ENCODE measurements at places on chromosomes 3 and 15.

- no peak for DNase-seq
These were observed 88.9 kb upstream of the OSBPL11 start for GRCh38 chr3:125684199-125684598.

GRCh38 chr15:67670647-67671305, 128.3 kb downstream of the MAP2K5 start:
- DNase-seq, result no peak

- no peak for DNase-seq
These were observed 265.5 kb downstream of the NR2F2 start for GRCh38 chr15:96595951-96596350.

DNA sequence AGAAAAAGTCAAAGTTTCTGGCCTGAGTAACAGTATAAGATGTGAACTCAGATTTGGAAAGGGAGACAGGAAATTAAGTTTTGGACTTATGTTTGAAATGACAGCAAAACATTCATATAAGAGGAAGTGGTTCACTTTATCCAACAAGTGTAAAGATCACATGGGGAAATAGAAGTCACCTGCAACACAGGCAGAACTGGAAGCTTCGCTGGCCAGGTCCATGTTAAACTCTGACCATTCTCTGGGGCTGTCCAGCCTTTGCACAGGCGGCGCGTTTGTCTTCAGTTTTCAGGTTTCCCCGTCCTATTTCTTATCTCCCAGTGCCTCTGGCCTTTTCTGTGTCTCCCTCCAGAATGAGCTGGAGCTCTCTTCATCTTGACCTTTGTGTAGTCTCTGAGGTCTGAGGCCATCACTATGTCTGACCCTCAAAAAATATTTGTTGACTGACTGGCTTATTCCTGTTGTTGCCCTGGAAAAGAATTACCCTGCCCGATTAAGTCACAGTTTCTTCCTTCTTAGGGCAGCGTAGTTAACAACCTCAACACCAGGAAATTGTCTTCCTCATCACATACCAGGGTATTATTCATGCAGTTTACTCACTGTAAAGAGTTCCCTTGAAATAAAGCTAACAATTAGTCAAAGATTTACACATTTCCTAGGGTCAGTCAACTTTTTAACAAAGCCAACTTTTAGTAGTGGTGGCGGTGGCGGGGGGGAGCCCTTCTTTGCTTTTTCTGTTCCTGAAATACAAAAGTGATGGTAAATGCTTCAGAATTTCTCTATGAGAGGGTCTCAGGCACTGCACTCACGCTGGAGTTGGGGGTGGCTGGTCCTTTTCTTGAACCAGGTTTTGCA, 959 bp upstream of the RASA2 start:
- DNase-seq, result no peak

DNA sequence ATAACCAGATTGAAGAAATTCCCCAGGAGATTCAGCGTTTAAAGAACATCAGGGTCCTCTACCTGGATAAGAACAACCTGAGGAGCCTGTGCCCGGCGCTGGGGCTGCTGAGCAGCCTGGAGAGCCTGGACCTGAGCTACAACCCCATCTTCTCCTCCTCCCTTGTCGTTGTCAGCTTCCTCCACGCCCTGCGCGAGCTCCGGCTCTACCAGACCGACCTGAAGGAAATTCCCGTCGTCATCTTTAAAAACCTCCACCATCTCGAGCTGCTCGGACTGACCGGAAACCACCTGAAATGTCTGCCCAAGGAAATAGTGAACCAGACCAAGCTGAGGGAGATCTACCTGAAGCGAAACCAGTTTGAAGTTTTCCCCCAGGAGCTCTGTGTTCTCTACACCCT, 9.4 kb upstream of the LRRC34 start:
- DNase-seq, result no peak

GRCh38 chr15:47620960-47621681, 96.2 kb upstream of the SEMA6D start:
- no peak for DNase-seq

- no peak for DNase-seq
These were observed 1057.2 kb downstream of the NAALADL2 start for GRCh38 chr3:175916191-175916934.

- no peak for DNase-seq
These were observed 91.5 kb upstream of the PROK2 start for GRCh38 chr3:71876135-71877105.

DNA sequence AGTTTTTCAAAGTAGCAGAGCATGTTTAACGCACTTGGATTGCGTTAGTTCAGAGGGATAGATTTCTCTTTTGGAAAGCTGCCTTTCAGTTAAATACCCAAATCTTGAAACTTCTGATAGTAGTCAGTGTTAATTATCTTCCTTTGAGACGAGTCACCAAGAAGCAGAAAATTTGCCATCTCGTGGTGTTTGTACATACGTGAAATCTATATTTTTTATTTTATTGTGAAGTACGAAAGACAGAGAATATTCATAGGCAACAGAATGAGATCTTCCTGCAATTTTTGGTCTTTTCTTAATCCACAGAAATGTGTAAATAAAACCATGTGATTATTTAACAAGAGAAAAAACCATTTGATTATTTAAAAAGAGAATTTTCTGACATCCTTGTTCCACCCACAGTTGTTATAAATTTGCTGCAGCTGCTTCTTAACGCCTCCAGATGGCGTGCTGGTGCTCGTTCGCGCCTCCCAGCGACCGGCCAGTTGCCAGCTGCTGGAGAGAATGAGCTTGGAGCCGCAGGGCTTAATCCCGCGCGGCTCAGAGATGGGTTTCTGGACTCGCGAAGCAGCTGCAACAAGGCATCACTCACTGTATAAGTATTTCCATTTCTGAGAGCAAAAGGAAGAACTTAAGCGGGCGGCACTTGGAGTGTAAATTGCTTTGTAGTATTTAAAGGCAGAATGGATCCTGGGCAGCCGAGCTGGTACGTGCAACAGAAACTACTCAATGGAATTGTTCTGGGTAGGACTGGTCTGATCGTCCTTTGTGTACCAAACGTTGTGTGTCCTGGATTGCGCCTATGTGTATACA, 10.5 kb upstream of the SLITRK3 start:
- no peak for DNase-seq

DNA sequence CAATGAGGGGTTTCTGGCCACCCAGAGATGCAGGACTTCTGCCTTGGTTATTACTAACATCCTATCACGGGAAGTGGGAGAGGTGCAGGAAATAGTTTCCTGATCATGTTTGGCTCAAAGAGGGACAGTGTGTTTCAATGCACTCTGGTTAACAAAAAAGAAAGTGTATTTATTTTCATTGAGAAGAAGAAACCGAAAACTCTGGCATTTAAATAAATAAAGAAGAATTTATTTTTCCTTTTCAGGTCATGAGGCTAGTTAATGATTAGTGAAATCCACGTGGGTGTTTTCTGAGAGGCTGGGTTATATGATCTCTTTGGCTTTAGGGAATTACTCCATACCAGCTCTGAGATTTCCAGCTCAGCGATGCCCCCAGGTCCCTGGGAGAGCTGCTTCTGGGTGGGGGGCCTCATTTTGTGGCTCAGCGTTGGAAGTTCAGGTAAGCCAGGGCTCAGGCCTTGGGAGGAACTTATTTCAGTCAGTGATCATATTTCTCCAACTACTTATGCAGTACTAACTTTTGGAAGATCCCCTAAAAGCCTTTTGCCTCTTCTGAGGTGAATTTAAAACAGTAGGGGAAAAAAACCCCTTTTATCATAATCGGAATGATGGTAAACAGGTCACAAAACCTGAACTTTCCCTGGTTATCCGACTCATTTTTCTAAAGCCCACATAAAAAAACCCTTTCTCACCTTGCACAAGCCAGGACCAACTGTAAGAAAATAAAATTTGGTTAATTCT, at the start of gene PLA1A:
Gene PLA1A (plus strand): TSS at position 338 of the 741 bp plus-strand sequence. CDS start 29 bp downstream, at position 367.
- DNase-seq, result no peak

- DNase-seq, result no peak
These were observed 198.3 kb downstream of the UBE3A start for GRCh38 chr15:25240461-25241021.

- peak; percentile 42 for DNase-seq
These were observed at the start of gene SLC49A4 for GRCh38 chr3:122794779-122795673. Gene SLC49A4, plus strand, starts transcription at chr3:122795069. Its CDS starts 124 bp downstream, at chr3:122795193.

DNA sequence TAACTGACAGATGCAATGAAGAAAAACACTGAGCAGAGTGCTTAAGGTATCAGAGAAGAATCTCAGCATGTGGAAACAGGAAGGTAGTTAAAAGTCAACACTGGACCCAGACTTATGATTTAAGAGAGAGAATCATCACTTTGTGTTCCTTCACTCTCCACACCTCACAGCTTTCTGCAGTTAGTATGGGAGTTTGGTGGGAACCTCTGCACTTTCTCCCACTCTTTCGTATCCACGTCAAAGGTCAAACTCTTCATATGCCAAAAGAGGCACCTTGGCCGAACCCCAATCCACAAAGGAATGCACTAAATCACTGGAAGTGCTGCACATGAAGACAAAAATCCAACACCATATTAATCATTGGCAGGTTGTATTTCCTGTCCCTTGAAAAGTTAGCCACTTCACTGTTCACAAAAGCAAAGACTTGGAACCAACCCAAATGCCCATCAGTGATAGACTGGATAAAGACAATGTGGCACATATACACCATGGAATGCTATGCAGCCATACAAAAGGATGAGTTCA, 361.2 kb downstream of the MAGI1 start:
- DNase-seq, result no peak

DNA sequence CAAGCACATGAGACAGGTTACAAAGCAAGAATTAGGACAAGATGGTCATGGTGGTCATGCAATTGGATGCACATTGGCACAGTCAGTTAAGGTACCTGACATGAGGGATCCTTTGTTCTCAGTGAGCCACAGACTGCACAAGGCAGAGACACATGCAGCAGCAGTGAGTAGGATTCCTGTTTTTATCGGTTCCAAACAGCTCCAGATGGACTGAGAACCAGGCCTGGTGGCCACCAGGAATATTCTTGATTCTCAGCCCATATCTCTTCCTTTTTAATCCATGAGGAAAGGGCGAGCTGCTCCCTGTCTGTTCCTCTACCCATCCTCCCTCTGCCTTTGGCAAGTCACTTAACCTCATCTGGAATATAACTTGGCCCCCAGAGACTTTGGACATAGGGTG, 410.8 kb downstream of the GAP43 start:
- no peak for DNase-seq

GRCh38 chr3:39146611-39147591, 6.5 kb downstream of the CSRNP1 start:
- DNase-seq, result peak; percentile 74

DNA sequence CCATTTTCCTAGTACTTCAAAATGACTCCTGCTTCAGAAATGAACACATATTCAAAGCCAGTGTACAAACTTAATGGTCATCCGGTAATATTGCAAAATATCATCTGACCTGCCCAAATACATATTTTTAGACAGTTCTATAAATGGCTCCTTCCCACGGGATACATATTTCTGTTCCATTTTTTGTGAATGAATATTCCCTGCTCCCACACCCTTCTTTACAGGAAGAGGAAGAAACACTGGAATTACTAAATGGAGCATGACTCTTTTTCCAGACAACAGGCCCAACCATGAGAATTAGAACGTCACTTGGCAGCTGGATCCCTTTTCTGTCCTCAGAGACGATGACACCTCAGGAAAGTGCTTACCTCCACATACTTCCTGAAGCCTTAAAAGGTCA, 38.0 kb upstream of the CBLB start:
- no peak for DNase-seq

- no peak for DNase-seq
These were observed 20.2 kb downstream of the CCR1 start for GRCh38 chr3:46187876-46188275.

DNA sequence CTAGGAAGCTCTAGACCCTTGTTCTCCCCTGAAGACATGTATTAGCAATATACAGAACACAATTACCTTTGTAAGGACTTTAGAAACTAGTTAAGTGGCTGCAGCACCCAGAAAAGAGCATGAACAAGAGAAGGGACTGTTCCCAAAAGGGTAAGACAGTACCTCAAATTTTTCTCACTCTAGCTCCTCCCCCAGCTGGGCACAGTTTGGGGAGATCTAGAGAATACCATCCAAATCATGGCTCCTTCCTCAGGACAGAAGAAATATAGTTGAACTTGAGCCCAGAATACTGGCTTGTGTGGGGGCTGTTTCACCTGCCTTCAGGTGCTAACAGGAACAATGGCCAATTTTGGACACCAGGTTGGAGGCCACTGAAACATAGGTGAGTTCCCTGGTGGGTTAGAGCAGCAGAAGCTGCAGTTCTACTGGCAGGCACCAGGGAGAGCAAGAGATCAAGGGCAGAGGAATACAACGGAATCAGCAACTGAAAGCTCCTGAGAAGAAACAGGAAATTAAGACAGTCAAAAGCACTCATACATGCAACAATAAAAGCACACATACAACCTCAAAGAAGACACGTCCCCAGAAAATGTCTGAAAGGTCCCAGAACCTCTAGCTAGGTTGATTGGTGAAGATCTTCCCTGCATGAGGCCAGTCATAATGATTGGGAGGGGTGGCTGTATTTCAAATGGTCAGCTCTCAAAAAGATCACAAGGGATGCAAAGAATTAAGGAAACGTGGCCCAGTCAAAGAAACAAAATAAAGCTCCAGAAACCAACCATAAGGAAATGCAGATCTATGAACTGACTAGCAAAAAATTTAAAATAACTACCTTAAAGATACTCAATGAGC, 104.9 kb upstream of the ASB14 start:
- peak; percentile 27 for DNase-seq

GRCh38 chr3:34669490-34669889, 871.1 kb downstream of the PDCD6IP start:
- no peak for DNase-seq

- DNase-seq, result no peak
These were observed 849.8 kb downstream of the NSUN3 start for GRCh38 chr3:94912656-94913055.

GRCh38 chr15:85831415-85832113, 36.8 kb upstream of the KLHL25 start:
- peak; percentile 10 for DNase-seq

GRCh38 chr15:93143186-93143585, 54.2 kb upstream of the RGMA start:
- no peak for DNase-seq

- no peak for DNase-seq
These were observed 15.8 kb upstream of the RARB start for GRCh38 chr3:25412269-25412668.

DNA sequence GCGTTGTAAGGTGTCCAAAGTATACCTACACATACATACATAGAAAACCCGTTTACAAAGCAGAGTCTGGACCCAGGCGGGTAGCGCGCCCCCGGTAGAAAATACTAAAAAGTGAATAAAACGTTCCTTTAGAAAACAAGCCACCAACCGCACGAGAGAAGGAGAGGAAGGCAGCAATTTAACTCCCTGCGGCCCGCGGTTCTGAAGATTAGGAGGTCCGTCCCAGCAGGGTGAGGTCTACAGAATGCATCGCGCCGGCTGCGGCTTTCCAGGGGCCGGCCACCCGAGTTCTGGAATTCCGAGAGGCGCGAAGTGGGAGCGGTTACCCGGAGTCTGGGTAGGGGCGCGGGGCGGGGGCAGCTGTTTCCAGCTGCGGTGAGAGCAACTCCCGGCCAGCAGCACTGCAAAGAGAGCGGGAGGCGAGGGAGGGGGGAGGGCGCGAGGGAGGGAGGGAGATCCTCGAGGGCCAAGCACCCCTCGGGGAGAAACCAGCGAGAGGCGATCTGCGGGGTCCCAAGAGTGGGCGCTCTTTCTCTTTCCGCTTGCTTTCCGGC, 318.6 kb downstream of the FGF12 start:
- DNase-seq, result no peak
